ENCODE measurements at places on chromosomes 16 and 17. TPM values are rescaled to one million over a fixed set of nuclear protein-coding genes. Genes with fewer than 3 reads are reported as not detected.

The PYCARD gene
- total RNA-seq, result 484 TPM

DNA sequence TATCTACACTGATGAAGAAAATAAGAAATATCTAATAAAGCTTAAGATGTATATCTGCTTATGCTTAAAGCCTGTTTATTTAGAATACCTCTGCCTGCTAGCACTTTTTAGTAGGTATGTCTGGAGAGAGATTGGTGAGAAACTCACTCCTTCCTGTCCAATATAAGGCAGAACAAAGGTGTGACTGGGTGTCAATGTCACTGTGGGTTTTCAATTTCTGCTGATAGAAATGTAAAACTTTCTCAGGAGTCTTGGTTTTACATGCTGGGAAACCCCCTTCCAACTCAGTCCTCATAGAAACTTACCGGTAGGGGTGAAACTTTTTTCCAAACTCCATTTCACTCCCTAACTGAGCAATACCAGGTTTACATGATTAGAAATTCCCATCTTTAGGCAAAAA is 17.8 kb upstream of the MPHOSPH6 start:
- DNase-seq, result no peak

DNA sequence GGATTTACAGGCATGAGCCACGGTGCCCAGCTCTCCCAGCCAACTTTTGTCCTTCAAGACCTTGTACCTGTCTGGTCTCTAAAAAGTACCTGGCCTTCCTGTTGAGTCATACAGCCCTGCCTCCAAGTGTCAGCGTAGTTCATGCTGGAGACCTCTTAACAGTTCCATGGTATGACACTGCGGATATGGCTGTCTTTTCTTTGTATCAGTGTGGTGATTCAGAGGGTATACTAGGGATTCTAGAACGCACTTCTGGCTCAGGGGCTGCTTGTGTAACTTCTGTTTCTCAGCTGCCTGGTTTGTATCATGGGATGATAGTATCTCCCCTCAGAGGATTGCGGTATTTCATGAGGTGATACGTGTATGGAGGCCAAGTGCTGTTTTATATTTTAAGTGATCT is 2.0 kb upstream of the TMEM11 start:
- DNase-seq, result no peak

DNA sequence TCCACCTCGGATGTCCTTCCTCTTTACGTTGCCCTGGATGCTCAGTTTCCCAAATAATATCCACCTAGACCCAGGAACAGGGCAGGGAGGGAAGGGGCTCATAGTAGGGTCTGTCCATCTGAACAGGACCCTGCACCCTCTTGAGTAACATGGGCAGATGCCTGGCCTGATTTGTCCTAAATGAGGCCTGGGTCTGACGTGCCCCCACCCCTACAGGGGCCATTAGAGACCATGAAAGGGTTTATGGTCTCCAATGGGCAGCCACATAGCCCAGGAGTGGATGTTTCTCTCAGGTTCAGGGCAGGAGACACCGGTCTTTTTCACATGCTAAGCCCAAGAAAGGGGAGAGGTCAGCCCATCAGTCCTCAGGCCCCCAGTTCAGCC is 6.8 kb downstream of the CACNG1 start:
- no peak for DNase-seq

GRCh38 chr16:67746846-67747245 is 27.7 kb upstream of the GFOD2 start:
- no peak for DNase-seq

DNA sequence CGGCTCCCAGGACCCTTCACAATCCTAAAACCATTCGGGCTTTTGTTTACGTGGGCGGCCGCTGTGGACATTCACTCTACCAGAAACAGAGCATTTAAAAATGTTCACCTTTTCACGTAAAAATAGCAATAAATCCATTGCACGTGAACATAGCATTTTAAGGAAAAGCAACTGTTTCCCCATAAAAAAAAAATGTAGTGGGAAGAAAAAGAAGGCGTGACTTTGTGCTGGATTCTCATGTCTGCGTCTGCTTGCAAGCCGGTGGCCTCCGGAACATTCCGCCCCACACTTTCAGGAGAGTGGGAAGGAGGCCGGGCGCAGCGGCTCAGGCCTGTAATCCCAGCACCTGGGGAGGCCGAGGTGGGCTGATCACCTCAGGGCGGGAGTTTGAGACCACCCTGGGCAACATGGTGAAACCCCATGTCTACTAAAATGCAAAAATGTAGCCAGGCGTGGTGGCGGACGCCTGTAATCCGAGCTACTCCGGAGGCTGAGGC is 13.4 kb upstream of the GNG13 start:
- DNase-seq, result no peak
